ENCODE measurements at places on chromosomes 13 and 19. TPM values are rescaled to one million over a fixed set of nuclear protein-coding genes. Genes with fewer than 3 reads are reported as not detected.

DNA sequence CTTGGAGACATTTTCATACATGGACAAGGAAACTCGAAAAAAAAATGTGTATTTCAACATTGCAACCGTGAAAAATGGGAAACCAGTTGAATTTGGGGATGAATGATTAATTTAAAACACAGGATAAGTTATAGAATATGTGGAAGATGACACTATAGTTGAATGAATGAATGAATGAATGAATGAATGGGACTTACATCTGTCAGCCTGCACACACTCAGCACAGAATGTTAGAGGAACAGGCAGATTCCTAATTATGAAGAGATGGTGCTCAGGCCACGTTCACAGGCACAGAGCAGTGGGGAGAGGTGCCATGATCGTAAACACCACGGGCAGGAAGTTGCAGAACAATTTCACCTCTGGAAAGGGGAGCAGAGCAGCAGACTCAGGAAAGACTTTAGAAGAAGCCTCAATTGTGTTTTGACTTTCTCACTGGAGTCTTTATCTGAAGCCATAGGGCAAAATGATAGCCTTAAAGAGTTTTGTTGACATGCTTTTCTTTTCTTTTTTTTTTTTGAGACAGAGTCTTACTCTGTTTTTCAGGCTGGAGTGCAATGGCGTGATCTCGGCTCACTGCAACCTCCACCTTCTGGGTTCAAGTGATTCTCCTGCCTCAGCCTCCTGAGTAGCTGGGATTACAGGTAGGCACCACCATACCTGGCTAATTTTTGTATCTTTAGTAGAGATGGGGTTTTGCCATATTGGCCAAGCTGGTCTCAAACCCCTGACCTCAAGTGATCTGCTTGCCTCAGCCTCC, 4.9 kb upstream of the SULT2A1 start:
- no peak for DNase-seq

Gene ATP7B
- 17.6 TPM for total RNA-seq

Gene CEACAM3
- not detected for total RNA-seq

- DNase-seq: peak; percentile 88
Measured at GRCh38 chr19:55005684-55006488, 32.2 kb downstream of the GP6 start.

Gene SERPINE3
- total RNA-seq: not detected

Gene ANKRD10
- total RNA-seq: 182 TPM

Gene KASH5
- total RNA-seq: not detected

Gene SPPL2B
- total RNA-seq: 115 TPM

DNA sequence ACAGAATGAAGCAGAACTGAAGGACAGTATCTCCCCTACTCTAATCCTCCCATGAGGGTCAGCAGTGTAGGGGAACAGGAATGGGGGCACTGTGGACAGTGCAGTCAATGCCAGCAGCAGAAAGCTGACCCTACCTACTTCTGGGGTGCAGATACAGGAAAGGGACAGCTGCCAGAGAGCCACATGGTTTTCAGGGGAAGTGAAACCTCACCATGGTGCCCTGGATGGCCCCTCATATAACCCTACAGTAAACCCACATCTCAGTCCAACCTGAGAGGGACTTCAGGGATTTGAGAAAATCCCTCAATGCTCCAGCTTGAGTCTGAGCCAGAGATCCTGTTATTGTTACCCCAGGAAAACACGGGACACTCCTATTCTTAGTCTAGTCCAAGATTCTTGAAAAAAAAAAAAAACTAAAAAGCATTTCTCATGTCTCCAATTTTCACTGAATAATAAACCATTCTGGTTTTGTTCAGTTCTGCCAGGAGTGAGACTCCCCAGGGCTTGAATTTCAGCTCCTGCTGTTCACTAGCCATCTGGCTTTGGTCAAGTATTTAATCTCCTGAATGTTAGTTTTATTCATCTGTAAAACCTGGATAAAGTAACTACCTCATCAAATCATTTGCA, 511.6 kb upstream of the ARGLU1 start:
- no peak for DNase-seq

DNA sequence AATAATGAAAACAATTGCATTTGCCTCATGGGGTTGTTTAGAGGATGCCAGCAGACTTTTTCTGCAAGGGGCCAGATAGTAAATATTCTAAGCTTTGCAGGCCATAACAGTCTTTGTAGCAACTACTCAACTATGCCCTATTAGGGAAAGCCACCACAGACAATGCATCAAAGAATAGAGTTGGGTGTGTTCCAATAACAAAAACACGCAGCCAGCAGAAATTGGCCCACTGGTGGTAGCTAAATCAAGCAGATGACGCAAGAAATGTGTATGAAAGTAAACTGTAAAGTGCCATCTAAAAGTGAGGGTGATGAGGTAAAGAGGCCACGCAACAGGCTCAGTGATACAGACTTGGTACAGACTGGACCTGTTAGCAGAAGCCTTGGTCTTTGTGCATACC, 75.2 kb upstream of the SIAH3 start:
- DNase-seq: no peak

Gene SPATA13
- total RNA-seq: 22.7 TPM

- no peak for DNase-seq
Measured at GRCh38 chr19:5817218-5817617, 12.4 kb downstream of the NRTN start.

DNA sequence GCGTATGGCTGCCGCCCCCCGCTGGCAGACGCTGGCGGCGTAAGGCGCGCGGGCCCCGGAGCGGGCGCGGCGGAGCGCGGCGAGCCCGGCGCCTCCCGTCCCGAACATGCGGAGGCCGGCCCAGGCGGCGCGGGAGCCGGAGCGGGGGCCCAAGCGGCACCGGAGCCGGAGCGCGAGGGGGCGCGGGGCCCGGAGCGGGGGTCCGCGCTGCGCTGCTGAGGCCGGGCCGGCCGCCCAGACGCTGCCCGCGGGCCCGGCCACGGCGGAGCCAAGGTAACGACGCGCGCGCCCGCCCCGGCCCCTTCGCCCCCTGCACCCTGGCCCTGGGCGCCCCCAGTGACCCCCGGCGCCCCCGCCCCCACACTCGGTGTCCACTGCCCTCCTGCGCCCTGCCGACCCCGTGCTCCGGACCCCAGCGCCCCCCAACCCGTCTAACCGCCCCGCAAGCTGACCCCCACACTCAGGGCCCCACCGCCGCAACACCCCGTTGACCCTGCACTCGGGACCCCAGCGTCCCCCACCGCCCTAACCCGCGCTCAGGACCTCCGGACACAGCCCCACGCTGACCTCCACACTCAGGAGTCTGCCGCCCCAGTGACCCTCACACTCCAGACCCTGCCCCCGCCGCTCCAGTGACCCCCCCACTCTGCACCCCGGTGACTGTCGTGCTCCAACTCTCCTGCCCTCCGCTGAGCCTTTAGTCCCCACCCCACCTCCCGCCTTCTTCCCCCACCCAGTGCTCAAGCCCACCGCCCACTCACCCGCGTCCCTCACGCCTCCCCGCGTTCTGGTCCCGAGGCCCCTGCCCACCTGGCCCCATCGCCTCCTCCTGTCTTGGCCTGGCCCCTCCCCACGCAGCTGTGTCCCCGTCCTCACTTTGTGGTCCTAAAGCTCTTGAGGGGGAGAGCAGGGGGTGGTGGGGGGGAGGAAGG, at the start of gene CSNK1G2:
CSNK1G2 (plus strand) TSS at position 27 of the 932 bp plus-strand sequence. CDS start 28,601 bp downstream, outside the sequence.
- no peak for DNase-seq

- peak; percentile 68 for DNase-seq
Measured at GRCh38 chr19:55590617-55591016, 8.7 kb downstream of the FIZ1 start.

Gene ZNF846
- total RNA-seq: 12.3 TPM

DNA sequence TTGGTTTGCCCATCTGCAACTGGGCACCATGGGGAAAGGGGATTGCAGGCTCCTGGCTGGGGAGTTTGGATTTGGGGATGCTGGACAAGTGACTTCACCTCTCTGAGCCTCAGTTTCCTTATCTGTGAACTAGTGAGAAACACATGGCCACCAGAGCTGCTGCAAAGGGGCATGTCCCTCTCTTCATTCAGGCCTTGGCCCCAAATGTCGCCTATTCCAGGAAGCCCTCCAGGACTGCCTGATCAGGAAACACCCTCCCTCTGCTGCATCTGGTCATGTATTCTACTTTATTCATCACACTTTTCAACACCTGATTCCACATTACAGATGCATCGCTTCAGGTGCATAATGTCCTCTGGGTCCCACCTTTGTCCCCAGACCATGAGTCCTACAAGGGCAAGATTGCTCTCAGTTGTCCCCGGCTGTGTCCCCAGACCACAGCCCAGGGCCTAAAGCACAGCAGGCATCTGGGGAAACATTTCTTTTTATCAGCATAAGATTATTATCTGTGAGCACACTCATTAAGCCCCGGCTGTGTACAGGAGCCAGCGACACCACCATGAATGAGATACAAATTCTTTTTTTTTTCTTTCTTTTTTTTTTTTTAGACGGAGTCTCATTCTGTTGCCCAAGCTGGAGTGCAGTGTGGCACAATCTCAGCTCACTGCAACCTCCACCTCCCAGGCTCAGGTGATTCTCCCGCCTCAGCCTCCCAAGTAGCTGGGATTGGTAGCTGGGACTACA, 37.5 kb downstream of the ARRDC2 start:
- DNase-seq: no peak

Measured in endodermal cell (in vitro differentiated cells).